ENCODE measurements at places on chromosomes 16 and 17.

- DNase-seq: no peak
These were observed 2057.6 kb downstream of the TP53TG3F start for GRCh38 chr16:35516971-35517370.

DNA sequence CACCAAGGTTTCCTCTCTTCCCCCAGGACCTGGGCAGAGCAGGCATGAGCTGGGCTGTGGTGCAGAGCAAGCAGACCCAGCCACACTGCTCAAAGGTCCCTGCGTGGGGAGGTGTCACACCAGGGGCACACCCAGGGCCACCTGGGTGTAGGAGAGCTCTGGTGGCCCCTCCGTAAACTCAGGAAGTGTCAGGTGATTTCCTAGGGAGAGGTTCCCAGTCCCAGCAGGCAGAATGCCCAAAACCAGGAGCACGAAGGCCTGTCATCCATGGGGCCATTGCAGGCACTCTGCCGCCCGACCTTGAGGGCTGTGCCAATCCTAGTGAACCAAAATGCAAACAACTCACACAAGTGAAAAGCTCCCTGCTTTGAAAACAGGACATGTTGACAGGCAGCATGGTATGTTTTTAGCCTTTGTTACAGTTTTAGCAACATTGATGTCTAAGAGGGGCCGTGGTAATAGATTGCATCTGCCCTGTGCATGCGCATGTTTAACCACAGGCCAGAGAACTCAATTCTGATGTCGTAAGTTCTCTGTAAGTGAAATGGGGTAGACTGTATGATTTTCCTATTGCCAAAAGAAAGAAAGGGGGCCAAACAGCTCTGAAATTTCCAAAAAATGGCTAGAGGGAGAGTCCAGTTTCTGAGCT, 21.3 kb downstream of the CIBAR2 start:
- DNase-seq: no peak

DNA sequence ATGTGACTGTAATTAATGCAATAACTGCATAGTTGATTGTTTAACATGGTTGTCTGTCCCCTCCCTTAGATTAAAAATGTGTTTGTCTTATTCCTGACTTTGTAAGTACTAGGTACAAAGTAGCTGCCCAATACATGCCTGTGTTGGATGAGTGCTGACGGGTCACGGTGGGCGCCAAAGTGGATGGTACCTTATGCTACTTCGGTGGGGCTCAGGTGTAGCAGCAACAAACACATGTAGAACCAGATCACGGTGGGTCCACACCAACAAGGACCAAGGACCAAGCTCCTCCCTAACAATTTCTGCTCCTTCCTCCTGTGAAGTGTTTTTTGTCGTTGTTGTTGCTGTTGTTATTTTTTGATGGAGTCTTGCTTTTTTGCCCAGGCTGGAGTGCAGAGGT, 46.4 kb upstream of the ZFHX3 start:
- no peak for DNase-seq

DNA sequence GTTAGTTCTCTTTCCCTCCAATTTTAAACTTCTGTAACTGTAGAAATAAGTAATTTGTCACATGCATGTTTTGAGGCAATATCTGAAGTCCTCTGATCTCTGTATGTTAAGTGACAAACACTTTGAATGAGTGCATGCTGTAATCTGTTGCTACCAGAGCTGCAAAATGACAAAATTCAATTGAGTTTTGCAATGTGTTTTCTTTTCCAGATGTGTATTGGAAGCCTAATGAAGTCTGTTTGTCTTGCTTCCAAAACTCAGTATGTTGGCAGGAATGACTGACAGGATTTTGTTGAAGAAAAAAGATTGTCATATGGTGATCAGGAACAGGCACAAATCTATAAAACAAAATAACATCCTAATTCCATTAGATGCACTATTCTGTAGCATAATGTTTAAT, 561.6 kb upstream of the CDH8 start:
- no peak for DNase-seq

DNA sequence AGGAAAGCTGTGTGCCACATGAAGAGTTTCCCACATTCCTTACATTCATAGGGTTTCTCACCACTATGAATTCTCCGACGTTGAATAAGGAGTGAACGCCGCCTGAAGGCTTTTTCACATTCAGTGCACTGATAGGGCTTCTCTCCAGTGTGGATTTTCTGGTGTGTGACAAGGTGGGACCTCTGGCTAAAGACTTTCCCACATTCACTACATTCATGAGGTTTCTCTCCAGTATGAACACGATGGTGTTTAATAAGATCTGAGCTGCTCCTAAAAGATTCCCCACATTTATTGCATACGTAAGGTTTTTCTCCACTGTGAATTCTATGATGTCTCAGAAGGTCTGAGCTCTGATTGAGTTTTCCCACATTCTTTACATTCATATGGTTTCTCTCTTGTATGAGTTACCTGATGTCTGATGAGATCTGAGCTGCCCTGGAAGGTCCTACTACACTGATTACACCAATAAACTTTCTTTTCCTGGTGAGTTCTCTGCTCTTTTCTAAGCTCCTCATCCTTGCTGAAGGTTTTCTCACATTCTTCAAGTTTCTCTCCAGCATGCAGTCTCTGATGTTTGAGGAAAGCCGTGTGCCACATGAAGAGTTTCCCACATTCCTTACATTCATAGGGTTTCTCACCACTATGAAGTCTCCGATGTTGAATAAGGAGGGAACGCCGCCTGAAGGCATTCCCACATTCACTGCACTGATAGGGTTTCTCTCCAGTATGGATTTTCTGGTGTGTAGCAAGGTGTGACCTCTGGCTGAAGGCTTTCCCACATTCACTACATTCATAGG, 10.0 kb downstream of the ZNF594 start:
- DNase-seq: no peak

DNA sequence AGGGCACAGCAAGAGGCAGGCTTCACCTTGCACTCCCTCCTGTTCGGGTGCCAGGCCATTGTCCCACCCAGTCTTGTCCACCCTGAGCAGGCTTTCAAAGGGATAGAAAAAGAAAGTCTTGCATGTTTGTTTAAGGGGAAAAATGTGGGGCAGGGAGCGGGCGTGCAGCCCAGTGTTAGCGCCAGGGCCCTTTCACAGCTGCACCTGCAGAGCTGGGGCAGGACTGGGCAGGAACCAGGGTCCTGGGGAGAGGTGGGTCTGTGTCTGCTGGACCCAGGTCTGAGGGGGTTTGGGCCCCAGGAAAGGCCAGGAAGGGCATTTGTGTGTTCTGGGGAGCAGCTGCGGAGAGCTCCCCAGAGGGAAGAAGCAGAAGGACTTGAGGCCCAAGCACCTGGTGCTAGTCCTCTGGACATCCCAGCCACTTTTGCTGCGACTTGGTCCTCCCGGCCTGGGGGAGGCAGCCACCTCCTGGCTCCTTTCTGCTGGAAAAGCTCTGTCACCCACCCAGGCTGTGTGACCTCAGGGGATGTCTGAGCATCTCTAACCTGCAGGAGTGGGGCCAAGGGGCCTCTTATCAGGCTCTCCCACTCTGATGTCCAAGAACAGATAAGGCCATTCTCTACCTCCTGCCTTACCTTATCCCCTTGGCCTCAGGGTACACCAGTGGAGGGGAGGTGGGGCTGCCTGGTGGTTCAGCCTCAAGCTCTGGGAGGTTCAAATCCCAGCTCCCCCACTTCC, 44.7 kb downstream of the PSME3IP1 start:
- no peak for DNase-seq

DNA sequence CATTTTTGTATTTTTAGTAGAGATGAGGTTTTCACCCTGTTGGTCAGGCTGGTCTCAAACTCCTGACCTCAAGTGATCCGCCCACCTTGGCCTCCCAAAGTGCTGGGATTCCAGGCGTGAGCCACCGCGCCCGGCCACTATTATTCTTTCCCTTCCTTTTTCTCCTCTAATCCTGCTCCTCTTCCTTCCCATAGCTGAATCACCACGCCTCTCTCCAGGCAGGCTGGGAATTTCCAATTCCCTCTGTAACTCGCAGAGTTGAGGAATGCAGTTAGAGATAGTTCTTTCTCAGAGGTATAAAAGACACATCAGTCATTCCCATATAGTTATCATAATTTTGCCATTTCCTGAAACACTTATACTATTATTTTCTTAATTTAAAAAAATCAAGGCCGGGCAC, 11.2 kb downstream of the METTL16 start:
- DNase-seq: no peak

- DNase-seq: no peak
These were observed 192.4 kb downstream of the SEC14L1 start for GRCh38 chr17:77332981-77333685.

DNA sequence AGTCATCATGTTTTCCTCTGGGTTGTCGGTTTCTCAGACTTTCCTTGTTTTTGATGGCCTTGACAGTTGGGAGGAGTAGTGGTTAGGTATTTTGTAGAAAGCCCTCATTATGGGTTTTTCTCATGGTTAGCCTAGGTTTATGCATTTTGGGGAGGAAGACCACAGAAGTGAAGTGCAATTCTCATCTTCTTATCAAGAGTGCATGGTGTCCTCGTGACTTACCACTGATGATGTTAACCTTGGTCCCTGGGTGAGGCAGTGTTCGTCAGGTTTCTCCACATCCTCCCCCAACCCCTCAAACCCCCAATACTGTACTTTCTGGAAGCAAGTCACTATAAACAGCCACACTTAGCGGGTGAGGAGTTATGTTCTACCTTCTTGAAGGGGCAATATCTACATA, 42.3 kb downstream of the BPTF start:
- DNase-seq: no peak

- DNase-seq: no peak
These were observed 28.7 kb downstream of the ARL4D start for GRCh38 chr17:43427362-43428043.

DNA sequence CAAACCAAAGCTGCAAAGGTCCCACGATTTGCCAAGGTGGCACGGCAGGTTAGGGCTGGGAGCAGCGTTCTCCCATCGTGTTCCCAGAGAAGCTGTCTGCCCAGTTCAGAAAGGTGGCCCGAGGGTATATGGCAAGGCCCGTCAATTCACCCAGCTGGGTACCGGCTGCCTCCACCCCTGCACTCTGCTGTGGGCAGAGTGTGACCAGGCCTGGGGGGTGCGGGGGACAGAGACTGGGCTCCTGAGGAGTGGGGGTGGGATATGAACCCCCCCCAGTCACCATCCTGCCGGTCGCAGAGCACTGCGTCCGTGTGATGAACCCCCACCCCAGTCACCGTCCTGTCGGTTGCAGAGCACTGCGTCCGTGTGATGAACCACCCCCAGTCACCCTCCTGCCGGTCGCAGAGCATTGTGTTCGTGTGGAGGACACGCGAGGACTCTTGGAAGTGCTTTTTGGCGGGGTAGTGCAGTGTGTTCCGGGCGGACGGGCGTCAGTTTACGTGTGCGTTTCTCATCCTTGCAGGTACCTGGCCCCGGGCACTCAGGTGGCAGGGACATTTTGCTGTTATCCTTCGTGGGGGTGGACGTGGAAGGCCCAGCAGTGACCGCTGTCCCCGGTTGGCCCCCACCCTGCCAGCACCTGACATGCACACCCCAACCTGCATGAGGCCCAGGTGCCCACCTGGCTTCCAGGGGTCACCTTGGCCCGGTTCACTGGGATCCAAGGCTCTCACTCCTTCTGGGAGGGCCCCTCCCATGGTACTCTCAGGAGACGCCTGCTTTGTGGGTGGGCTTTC, 2.7 kb upstream of the FASN start:
- no peak for DNase-seq

DNA sequence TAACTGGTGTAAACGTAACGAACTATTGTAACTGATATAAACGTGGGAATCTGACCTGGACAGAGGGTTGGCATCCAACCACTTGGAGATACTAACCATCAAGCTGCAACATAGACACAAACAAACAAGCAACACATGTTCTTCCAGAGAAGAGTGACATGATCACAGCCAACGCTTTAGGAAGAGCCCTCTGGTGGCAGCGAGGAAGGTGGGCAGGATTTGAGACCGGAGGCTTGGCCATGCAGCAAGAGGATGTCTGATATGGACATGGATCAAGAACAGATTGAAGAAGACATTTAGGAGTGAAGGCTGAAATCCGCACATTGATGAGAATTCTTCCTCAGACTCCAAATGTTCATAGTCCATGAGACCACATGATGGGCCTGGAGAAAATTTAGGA, 40.3 kb upstream of the TNRC6A start:
- DNase-seq: no peak

DNA sequence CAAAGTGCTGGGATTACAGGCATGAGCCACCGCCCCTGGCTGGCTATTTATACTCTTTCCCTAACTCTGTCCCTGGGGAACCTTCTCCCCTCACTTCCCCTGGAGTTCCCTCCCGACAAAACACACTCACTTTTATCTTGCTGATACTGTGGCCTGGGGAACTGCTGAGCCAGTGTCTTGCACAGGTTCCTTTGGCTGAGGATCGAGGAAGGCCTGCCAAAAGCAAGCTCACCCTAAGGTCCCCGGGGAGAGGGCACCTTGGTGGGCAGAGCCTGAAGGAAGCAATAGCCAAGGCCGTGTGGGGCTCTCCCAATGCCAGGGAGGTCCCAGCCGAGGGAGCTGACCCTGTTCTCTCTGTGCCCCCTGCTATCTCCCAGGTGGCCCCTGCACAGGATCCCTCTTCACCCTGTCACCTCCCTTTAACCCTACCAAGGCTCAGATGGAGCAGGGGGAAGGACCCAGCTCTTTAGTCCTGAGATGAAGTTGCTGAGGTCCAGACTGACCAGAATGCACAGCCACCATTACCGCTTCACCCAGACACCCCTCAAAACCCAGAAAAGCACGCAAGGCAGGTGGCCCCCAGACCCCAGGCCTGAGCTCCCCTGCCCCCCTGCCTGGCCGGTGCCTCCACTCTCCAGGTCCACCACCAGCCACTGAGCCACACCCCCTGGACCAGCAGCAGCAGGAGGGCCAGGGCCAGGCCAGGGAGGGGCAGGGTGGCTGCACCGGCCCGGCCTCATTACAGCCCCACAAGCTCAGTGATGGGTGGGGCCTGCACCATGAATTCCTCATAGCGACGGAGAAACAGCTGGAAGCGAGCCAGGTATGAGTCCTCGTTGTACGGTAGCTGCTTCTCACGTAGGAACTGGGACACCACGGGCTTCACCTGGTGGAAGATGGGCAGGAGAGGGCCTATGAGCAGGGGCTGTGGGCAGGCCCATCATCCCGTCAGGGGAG, 5.1 kb upstream of the FDXR start:
- DNase-seq: no peak

DNA sequence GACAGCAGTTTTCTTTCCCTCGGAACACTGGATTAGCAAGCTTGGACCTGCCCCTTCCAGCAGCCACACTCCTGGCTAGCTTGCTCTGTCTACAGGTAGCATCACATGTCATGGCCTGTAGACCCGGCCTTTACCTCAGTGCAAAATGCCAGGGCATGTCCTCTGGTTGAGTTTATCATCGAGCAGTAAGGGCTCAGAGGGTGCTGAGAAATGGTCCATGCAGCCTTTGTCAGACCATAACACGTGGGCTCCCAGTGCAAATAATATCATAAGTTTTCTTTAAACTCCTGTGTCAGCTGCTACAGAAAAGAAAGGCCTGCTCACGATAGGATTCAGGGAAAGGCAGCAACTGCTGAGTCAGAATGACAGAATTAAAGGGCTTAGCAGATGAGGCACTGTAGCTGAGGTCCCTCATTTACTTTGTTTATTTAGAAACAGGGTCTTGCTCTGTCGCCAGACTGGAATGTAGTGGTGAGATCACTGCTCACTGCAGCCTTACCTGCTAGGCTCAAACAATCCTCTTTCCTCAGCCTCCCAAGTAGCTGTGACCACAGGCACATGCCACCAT, 8.0 kb upstream of the GNA13 start:
- no peak for DNase-seq

- DNase-seq: no peak
These were observed 575.8 kb downstream of the TOX3 start for GRCh38 chr16:51971184-51971583.
